NCI-H2081 treated with DMSO at 0.1 percent for 48 hours (cell line): ENCODE measurements at places on chromosomes 6 and 20.

DNA sequence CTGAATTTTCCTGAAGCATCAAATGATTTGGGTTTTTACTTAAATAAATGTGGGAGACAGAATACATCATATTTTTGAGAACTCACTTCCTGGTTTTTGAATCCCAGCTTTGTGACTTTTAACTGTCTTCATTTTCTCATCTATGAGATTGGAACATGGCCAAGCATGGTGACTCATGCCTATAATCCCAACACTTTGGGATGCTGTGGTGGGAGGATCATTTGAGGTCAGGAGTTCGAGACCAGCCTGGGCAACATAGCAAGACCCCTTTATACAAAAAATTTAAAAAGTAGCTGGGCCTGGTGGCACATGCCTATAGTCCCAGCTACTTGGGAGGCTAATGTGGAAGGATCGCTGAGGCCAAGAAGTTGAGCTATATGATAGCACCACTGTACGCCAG lies 122.3 kb downstream of the QKI start:
- no peak for DNase-seq

GRCh38 chr20:52454660-52455059 lies 263.1 kb upstream of the ZFP64 start:
- no peak for DNase-seq

DNA sequence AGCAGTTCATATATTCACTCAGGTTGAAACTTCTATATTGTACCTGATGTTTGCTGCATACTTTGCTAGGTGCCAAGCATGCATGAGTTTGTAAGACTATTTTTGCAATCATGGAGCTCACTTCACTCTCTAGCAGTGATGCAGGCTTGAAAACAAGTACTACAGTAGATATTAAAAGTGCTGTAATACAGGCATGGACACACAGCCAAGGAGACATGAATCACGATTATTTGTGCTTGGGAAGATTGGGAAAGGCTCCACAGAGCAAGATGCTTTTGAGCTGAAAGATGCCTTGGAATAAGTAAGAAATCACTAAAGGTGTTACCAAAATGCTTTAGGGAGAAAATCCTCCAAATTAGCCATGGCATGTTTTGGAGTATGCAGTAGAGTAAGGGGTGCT lies 427.4 kb downstream of the UTRN start:
- no peak for DNase-seq

DNA sequence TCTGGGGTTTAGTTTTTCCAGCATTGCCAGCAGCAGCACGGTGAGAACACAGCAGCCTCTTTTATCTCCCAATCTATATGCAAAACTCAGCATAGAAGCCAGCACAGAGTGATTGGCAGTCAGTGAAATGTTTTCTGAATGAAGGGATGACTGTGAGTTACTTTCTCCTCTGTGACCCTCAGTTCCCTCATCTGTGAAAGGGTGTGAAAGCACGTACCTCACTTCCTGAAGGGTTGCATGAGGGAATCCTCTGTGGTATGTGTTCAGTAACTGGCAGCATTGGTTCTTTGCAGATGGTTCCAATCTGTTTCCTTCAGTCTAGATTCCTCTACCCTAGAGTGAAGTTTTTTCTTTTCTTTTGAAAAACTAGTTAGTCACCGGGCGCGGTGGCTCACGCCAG lies 40.0 kb downstream of the EFCAB8 start:
- DNase-seq: no peak

DNA sequence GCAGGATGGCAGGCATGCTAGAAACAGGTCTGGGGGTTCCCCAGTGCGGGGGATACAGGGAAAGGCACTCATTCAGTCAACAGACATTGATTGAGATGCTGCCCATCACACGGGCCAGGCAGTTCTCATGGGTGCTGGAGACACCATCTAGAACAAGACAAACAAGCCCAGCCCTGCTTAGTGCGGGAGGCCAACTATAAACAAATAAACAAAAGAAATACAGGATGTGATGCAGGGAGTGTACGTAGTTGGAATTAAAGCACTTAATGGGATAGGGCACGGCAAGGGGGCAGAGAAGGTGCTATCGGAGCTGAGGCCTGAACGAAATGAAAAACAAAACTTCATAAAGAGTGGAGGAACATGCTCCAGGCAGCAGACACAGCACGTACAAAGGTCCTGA lies 169.3 kb downstream of the PREX1 start:
- no peak for DNase-seq

DNA sequence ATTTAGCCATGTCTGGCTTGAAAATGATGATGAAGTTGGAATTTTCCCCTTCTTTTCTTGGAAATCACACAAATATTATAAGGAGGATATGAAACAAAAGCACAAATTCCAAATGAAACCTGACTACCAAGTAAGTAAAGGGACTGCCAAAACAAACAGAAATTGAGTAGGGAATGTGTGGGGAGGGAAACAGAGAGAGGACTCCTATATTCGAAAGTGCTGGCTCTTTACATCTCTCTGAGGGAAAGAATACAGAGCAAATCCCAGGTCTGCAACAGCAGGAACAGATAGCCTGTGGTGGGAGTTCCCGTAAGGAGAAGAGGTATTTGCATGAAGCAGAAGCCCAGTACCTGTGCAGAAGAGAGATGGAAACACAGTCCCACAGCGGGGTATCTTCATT lies 583.7 kb downstream of the EPM2A start:
- no peak for DNase-seq

GRCh38 chr20:32521780-32522525 lies 63.2 kb downstream of the NOL4L start:
- no peak for DNase-seq

DNA sequence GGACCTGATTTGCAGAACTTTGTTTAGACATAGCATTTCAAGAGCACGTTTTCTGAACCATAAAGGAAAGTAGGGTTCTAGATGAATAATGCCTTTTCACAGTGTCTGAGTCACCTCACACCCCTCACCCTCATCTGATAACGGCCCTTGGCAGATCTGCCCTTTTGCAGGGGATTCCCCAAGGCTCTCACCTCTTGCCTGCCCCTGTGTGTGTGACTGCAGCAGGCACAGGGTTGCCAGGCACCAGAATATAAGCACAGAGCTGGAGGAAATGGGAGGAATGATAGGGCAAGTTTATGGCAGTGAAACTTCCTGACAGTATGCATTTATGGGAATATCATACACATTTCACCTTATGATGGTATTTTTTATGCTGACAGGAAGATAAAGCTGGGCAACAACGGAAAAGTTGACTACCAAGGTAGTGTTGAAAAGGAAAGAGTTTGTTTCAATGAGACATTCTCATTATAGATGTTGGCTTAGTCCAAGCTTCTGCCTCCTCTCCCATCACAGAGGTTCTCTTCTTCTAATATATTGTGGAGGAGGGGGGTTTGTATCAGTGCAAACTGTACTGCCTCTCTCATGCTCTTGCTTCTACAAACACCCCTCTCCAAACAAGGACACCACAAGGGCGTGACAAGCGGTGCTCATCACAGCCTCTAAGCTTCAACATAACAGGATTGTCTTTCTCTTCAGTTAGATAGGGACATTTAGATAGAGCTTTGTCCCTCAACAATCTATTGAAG lies 101.5 kb upstream of the BACH2 start:
- DNase-seq: no peak

GRCh38 chr20:6519556-6519955 lies 247.9 kb upstream of the BMP2 start:
- no peak for DNase-seq

DNA sequence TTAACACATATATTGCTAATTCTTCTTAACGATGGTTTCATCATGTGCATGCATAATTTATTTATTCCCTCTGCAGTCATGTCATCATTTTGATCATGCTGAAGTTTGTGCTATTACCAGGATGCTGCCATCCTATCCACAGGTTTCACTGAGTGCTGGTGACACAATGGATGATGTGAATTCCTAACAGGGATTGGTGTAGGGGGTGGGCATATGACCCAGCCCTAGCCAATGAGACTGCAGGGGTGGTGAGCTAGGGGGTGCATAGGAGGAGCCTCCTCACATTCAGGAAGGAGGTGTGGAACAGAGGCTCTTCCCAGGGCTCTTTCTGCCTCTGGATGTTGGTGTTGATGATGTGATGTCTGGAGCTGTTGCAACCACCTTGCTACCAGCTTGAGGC lies 7.5 kb downstream of the CST5 start:
- DNase-seq: no peak

- DNase-seq: no peak
Measured at GRCh38 chr20:20549267-20549612, 163.2 kb downstream of the RALGAPA2 start.

DNA sequence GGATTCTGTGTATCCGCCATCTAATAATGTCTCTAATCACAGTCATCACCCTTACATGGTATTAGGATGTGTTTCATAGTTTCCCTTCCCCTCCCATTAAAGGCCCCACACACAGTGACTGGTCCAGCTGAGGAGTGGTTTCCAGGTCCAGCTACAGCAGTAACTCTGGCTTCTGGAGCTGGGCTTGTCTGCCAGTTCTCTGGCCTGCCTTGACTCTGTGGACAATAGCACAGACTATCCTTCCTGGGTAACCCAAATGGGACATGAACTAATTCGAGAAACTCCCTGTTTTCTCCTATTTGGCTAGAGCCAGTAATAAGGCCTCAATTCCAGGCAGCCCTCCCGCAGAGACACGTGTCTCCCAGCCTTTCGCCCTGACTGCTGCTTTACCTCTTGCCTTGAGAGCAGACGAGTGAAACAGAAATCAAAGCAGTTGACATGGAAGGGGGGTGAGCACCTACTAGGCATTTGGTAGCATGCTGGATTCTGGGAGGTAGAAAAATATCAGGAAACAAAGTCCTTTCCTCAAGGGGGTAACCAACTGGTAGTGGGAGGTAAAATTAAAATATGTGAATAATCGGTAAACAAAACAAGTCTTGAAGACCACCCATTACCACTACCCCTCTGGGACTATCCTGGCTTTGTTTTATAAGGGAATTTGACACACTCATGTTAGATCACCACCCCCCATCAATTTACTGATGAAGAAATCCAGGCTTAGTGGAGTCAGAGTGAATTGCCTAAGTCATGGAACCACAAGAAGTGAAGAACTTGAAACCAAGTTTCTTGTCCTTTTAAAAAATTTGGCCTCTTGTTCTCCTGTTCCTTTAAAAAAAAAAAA lies 1.2 kb downstream of the TRAF3IP2 start:
- no peak for DNase-seq

DNA sequence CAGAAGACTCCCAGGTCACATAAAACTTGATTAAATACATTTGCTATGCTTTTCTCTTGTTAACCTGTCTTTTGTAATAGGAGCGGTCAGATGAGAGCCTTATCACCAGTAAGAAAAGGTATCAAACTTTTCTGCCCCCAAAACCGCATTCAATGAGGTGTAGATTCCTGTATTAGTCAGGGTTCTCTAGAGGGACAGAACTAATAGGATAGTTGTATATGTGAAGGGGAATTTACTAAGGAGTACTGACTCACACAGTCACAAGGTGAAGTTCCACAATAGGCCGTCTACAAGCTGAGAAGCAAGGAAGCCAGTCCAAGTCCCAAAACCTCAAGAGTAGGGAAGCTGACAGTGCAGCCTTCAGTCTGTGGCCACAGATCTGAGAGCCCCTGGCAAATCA lies 32.7 kb downstream of the PTPRK start:
- no peak for DNase-seq

GRCh38 chr20:63740070-63740626 lies 572 bp downstream of the SLC2A4RG start:
- no peak for DNase-seq

- DNase-seq: no peak
Measured at GRCh38 chr6:143125864-143126573, 65.3 kb downstream of the AIG1 start.

DNA sequence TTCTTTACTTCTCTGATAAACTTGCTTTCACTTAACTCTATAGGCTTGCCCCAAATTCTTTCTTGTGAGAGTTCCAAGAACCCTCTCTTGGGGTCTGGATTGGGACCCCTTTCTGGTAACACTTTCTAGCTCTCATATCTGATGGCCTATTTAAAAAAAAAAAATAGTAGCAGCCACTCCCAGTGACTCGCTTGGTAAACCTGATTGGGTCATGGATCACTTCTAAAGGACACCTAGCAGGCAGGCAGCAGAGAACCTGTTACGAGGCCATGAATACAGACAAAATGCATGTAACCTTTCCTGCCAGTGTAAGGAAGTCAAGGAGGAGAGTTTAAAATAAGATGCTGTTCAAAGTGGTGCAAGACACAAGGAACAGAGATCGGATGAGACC lies 9.1 kb upstream of the SERPINB6 start:
- DNase-seq: no peak

- no peak for DNase-seq
Measured at GRCh38 chr6:53584726-53585125, 39.8 kb upstream of the GCLC start.

GRCh38 chr6:108484016-108484415 lies 76.7 kb upstream of the FOXO3 start:
- no peak for DNase-seq

DNA sequence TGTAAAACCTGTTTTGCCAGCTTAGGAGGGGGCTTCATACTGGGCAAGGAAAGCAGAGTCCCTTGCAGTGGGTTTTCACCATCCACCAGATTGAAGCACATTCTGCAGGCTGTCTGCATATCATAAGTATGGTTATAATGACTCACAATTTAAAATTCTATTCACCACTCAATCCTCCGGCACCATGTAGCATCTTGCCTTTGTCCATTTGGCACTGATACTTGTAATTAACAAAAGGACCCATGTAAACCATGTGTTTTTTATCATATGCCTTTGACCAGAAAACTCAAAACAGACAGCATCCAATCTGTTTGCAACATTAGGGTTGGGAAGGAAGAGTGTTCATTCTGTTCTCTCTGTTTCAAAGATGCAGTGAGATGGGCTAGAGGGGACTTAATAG lies 3.0 kb downstream of the CD83 start:
- no peak for DNase-seq

DNA sequence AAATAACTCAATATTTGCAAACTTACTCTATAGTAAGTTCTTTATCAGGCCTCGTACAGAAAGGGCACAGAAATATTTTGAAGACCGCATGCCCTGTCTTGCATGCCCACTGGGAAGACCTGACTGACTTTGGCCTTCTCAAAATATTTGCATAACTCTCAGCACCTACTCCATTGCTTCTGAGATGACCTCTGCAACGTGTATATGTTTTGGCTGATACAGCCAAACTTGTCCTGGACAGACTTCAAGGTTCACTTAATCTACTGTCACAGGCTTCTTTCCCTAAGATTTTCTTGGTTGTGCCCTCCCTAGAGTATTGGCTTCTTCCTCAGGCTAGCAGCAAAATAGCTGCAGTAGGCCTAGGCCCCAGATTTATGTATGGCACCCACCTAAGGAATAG lies 21.5 kb upstream of the SERINC3 start:
- DNase-seq: no peak

- no peak for DNase-seq
Measured at GRCh38 chr6:161154796-161155335, 119.0 kb downstream of the AGPAT4 start.
